ENCODE measurements at places on chromosomes 4 and X.

GRCh38 chr4:84171871-84172270, 327.2 kb downstream of the NKX6-1 start:
- no peak for DNase-seq

DNA sequence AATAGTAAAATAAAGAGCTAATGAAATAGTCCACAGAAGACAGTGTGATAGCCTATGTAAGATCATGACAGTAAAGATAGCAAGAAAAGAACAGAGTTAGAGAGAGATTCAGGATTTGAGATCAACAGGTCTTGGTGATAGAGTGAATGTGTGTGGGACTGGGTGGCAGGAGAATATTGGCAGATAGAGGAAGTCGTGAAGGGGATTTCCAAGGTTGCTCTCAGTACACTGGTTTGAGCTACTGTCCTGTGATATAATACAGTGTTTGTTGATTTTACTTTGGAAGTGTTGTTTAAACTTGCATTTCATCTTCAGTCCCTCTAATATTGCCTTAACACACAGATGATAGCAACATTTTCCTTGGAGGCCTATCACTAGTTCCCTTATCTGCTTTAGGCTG, 44.1 kb downstream of the DTHD1 start:
- DNase-seq = no peak

- DNase-seq = no peak
These were observed 48.6 kb downstream of the ADGRL3 start for GRCh38 chr4:61248705-61249104.

- DNase-seq = no peak
These were observed 2.0 kb downstream of the DLG3 start for GRCh38 chrX:70446380-70447350.

DNA sequence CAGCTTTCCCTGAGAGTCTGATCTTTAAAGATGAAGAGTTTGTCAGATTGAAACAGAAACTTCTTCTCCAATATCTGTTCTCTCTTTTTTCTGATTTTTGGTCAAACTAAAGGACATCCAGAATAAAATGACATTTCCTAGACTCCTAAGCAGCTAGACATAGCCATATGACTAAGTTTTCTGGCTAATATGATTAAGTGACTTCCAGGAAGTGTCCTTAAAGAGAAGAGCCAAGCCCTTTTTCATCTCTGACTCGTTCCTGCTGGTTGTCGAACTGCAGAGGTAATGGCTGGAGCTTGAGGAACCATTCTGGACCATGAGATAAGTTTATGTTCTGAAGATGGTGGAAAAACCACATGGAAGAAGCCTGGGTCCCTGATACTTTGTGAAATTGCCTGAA, 546.0 kb downstream of the BCOR start:
- DNase-seq = no peak

DNA sequence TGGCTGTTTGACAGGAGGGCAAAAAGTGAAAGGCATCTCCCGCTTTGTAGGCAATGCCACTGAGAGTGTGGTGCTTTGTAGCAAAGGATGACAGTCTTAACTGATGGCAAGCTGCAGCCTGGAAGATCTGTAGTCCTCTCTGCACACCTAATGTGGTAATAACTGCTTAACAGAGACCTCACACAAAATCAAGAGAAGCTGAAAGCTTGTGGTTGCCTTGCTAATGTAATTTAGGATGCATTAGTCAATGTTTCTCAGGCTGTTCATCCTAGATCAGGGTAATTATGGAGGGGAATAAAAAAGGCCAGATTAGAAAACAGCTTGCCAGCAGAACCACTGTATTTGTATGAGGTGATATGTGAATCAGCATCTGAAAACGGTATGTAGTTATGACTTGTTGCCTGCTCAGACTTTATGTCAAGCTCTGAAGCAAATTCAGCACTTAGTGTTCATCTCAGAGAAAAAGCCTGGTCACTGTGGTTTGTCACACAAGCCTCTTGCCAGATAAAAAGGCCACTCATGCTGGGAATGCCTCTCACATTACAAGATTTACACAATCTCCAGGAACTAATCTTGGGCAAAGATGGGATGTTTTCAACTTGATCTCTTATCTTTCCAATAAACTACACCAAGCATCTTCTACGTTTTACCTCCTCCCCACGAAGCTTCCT, 130.8 kb downstream of the ENOX2 start:
- DNase-seq = no peak

- no peak for DNase-seq
These were observed 192.4 kb upstream of the FSTL5 start for GRCh38 chr4:162356181-162356580.

DNA sequence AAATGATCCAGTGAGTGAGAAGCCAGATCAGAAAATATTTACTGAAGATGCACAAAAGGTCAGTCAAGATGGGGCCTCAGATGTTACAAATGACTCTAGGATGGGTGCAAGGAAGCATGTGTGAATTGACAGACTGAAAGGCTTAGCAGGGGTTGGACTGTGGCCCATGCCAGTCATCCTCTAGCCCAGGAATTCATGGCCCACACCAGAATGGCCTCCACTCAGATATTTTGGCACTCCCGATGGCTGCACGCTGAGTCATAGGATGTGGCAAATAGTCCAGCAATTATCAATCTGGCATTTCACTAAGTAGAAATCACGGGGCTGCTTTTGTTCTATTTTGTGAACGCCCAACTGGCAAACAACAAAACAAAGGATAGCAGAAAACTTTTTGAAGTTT, 406.5 kb downstream of the IQCM start:
- DNase-seq = no peak
